ENCODE measurements at places on chromosomes 1 and 21.
A peak's percentile ranks its signal among the peaks of the same experiment; 100 is the strongest.

DNA sequence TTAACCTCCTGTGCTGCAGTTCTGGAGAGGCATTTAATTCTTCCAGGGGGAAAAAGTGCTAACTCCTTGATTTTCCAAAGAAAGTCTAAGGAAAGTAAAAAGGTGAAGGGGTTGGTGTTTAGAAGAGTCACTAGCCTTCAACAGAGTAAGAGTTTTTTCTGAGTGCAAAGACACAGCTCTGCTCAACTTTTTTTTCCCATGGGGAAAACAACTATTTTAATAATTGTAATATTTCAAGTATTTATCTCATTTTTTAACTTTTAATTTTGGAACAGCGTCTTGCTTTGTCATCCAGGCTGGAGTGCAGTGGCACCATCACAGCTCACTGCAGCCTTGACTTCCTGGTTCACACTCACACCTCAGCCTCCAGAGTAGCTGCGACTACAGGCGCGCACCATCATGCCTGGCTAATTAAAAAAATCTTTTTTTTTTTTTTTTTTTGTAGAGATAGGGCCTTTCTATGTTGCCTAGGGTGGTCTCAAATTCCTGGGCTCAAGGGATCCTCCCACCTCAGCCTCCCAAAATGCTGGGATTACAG, 202.6 kb downstream of the APP start:
- no peak for DNase-seq

- no peak for DNase-seq
Measured at GRCh38 chr1:31189696-31190674, 49.7 kb downstream of the NKAIN1 start.

GRCh38 chr1:92165389-92165788, 52.3 kb upstream of the C1orf146 start:
- DNase-seq, result no peak

DNA sequence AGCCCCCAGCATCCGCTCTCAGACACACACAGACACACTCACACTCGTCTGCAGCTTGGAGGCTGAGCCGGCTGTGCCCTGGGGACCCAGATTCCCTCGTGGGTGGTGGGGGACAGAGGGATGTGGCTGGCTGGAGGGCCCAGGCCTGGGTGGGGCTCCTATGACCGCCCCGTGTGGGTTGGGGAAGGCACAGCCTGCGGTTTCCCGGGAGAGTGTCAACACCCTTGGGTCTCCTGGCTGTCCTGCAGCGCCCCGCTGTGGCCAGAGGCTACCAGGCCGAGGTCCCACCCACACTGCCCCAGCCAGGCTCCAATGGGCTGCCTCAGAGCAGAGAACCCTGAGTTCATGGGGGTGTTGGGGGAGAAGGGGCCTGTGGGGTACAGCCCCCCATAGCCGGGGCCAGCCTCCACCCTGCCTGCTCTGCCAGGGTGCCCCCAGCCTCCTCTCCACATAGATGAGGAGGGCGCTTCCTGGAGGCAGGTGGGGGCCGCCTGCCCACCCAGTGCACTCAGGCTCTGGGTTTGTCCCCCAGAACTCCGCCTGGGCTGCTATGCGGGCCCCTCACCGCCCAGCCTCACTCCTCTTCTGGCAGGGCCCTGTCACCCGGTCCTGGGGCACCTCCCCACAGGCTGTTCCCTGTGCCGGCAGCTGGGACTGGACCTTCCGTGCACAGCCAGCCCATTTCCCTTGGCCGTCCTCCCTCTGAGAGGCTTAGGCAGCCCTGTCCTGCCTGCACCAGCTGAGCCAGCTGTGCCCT, at the start of gene TTC34:
Gene TTC34, minus strand, starts transcription at position 159 of the 757 bp plus-strand sequence. CDS start 866 bp downstream, outside the sequence.
- peak; percentile 39 for DNase-seq

DNA sequence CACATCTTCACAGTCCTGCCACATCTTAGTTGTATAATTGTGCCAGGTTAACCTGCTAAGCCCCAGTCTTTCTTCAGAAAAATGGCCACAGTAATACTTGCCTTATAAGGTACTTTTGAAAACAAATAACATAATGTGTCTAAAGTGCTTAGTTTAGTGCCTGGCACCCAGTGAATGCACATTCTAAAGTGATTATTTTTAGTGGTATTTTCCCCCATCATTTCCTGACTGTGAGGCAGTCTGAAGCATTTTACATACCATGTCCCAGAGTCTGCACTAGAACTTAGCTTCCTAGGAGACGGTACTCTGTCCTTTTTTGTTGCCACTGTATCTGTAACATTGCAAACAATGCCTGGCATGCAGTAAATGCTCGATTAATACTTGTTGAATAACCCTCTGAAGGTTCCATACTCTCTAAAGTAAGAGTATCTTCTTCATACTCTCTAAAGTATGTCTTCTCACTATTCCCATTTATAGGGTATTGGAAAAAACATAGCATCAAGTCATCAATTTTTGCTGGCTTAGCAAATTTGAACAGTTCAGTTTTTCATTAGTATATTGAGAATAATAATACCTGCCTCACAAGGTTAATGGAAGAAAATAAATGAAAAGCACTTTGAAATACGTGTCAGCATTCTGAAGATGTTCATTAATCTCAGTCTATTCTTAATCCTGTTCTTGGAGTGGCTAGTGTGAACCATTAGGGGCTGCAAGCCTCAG, 43.7 kb downstream of the FMO3 start:
- DNase-seq, result no peak

- DNase-seq, result peak; percentile 21
Measured at GRCh38 chr1:181062836-181063428, 25.6 kb upstream of the IER5 start.

DNA sequence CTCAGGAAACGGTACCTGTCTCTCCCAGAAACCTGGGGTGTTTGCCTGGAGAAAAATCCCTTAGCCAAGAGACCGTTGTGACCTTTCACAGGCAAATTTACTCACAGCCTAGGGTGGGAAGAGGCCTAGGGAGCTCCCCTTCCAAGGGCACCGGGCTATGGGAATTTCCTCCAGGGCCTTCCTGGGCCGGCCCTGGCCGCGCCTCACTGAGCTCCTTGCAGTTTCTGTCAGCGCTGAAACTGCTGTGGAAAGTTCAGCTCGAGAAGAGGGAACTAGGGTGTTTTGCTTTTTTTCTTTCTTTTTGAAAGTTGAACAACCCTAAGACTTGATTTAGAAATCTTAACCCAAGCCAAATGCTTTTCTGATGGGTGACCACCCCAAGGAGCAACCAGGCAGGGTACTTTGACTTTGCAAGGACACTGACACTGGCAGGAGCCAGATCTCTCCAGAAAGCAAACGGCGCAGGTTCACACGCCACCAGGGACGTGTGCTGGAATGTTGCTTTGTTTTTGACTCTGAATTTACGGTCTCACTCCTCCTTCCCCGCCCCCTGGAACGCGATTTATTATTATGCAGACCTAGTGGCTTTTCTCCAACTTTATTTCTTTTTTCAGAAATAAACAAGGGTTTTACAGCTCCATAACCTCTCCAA, 229.6 kb upstream of the JUN start:
- no peak for DNase-seq

DNA sequence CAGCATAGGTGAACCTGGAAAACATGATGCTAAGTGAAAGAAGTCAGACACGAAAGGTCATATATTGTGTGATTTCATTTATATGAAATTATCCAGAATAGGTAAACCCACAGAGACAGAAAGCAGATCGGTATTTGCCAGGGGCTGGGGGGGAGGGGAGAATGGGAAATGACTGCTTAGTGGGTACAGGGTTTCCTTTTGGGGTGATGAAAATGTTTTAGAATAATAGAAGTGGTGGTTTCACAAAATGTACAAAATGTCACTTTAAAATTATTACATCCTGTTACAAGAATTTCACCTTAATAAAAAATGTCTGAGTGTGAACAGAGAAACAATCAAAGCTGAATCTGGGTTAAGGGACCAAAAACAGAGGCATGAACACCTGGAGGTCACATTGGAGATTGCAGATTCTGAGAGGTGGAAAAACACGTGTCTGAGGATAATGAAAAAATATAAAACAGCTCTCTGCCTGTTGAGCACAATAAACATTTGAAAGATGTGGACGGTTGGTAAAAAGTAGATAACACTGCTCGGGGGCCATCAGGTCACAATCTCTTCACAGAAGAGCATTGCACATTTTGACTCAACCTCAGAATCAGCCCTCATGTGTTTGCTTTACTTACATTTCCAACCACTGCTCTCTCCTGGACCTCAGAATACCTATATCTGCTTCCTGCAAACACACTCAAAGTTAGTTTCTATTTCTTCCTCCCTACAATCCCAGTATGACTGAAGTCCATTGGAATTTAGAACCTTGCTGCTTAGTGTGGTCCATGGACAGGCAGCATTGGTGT, 3.2 kb downstream of the SLAMF6 start:
- DNase-seq, result peak; percentile 49

DNA sequence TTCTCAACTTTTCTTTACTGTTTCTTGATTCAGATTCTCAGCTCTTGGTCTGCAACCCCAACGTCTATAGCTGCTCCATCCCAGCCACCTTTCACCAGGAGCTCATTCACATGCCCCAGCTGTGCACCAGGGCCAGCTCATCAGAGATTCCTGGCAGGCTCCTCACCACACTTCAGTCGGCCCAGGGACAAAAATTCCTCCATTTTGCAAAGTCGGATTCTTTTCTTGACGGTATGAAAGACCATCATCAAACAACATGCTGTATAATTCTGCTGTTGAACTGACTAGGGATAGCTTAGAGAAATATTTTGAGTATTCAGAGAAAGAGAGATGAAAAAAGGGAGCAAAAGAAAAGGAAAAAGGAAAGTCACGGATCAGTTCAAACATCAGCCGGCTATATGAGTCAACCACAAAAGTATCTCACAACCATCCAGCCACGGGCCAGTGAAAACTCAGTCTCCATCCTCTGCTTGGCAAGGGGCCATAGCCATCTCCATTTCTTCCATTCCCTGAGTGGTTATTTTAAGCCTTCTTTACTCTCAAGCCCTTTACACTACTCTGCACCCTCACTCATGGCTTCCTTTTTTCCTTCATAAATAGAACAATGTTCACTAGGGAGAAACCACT, 14.1 kb downstream of the DNASE2B start:
- no peak for DNase-seq

Measured in CD4-positive, alpha-beta memory T cell (primary cell).